MM.1S (cell line): ENCODE measurements at places on chromosomes 5 and 9.
A peak's percentile ranks its signal among the peaks of the same experiment; 100 is the strongest.

GRCh38 chr9:12204512-12204911, 488.7 kb upstream of the TYRP1 start:
- H3K27me3 ChIP-seq = no peaks in the 10 kb centered on the region
- no peaks in the 10 kb centered on the region for H3K36me3 ChIP-seq
- H3K27ac ChIP-seq = no peak overlapping the region
- no peak for DNase-seq
- no peak overlapping the region for H3K4me3 ChIP-seq

GRCh38 chr5:91103353-91104061, 279.6 kb downstream of the ARRDC3 start:
- no peaks in the 10 kb centered on the region for H3K36me3 ChIP-seq
- no peak for DNase-seq
- no peaks in the 10 kb centered on the region for H3K4me1 ChIP-seq
- no peaks in the 10 kb centered on the region for H3K27me3 ChIP-seq
- no peak overlapping the region for H3K4me3 ChIP-seq

DNA sequence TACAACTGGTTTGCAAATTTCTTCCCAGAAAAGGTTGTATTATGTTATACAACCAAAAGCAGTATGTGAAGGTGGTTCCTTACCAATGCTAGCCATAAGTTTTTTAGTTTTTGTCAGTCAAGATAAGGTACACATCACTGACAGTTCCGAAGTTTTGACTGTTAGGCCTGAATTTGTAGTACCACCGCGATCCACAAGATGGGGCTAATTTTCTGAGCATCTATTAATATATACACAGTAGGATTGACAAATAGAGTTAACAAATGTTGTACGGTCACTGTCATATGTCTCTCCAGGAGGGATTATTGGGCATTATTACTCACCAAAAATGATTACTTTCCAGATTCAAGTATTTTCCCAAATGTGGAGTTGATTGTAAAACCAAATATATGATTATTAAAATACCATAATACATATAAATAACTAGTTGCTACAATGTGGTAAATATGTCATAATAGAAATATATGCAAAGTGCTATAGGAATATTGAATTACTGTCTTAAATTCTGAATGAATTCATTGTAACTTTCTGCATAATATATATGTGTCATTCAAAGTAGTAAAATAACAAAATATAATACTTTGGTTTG, 28.4 kb upstream of the LRRC19 start:
- no peaks in the 10 kb centered on the region for H3K4me1 ChIP-seq
- H3K27me3 ChIP-seq = no peaks in the 10 kb centered on the region
- peak; percentile 23 for DNase-seq
- H3K27ac ChIP-seq = no peak overlapping the region
- no peaks in the 10 kb centered on the region for H3K36me3 ChIP-seq

GRCh38 chr5:151775025-151775606, 3.4 kb downstream of the G3BP1 start:
- H3K27ac ChIP-seq = no peak overlapping the region
- no peak for DNase-seq
- no peaks in the 10 kb centered on the region for H3K27me3 ChIP-seq
- 0 out of 2 replicates have a peak, but pooled peaks cover 25% of the 10 kb centered on the region for H3K4me1 ChIP-seq

DNA sequence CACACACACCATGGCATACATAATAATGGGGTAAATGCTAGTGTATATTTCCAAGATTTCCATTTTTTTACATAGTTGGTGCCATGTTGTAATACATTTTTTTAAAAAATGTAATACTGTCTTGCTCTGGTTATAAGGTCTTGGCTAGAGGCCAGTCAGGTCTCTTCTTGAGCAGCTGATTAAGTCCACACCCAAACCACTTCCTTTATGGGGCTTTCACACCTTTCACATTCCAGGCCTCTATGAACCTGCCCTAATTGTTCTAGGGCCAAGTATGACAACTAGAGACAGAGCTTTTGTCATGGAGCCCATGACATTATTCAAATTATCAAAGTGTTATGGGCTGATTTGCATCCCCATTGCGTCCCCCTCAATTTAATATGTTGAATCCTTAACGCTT, 495.6 kb upstream of the CTNND2 start:
- no peak overlapping the region for H3K27ac ChIP-seq
- H3K27me3 ChIP-seq = no peaks in the 10 kb centered on the region
- peak; percentile 86 for DNase-seq
- H3K4me3 ChIP-seq = no peak overlapping the region
- H3K4me1 ChIP-seq = peaks cover 8% of the 10 kb centered on the region
- H3K36me3 ChIP-seq = no peaks in the 10 kb centered on the region

DNA sequence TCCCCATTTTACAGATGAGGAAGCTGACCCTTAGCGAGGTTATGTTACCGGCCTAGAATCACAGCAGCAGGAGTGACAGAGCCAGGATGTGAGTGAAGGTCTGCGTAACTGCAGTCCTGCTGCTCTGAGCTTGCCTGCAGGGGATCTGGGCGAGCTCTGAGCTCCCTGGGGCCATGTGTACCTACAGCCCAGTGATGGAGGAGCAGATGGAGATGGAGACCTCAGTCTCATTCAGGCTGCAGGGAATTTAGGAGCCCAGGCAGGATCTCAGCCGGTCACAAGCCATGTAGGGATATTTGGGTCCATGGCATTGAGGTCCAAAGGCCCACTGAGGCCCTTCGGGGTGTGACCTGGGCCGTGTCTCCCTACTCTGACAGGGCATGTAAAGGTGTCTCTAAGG, 170.6 kb downstream of the CACNA1B start:
- no peaks in the 10 kb centered on the region for H3K4me1 ChIP-seq
- no peak overlapping the region for H3K4me3 ChIP-seq
- no peak overlapping the region for H3K27ac ChIP-seq
- DNase-seq = no peak
